Natural killer cell (primary cell): ENCODE measurements at places on chromosomes 7 and 10. TPM values are rescaled to one million over a fixed set of nuclear protein-coding genes. Genes with fewer than 3 reads are reported as not detected.
A peak's percentile ranks its signal among the peaks of the same experiment; 100 is the strongest.

MRM2 gene
- 12.0 TPM for total RNA-seq

MBLAC1 gene
- total RNA-seq: 4.1 TPM

KCNH2 gene
- 0.60 TPM for total RNA-seq

RBP3 gene
- total RNA-seq: not detected

DNA sequence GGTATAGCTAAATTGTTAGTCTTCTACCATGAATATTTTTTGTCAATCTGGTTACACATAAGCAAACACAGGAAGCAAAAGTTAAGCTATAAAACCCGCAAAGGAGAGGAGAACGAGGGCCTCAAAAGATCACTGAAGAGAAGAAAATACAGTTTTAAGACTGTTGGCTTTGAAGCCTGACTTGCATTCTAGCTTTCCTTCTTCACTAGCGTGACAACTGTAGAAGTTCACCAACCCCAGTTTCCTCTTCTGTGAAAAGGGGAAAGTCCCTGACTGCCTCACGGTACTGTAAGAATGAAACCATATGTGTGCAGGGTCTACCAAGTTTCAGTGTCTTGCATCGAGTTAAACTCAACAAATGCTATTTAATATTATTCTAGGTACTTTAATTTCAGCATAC, 7.5 kb upstream of the LRRN3 start:
- no peak for DNase-seq

GRCh38 chr7:2608921-2609411, 22.8 kb upstream of the TTYH3 start:
- peak; percentile 48 for DNase-seq

- no peak for DNase-seq
Observed at GRCh38 chr10:114837690-114838089, 16.1 kb downstream of the FHIP2A start.

GRCh38 chr10:3995302-3996210, 210.5 kb upstream of the KLF6 start:
- no peak for DNase-seq

FAM13C gene
- not detected for total RNA-seq

GRCh38 chr10:30189238-30189580, 129.8 kb upstream of the JCAD start:
- no peak for DNase-seq
